Activated CD4-positive, alpha-beta T cell treated with anti-CD3 and anti-CD28 coated beads, Interleukin-2, Interleukin-6, amounts not matched to agents 100 ng/mL and 50 ng/mL, durations not matched to agents 16 hours and 8 hours (primary cell): ENCODE measurements at places on chromosomes 4 and X.

DNA sequence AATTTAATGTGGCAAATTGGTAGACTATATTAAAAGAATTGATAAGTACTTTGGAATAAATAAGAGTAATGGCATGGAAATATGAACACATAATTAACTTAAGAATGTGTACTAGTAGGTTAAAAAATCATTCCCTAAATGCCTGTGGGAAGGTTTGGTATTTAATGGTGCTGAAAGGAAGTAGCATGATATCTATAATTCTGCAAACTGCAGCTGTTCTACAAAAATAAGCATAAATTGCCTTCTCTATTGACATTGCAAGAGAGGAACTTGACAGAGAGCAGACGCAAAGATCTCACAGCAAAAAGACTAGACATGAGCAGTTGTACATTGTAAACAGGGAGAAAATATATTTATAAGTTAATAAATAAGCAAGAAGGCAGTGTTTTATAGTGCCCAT, 752.5 kb upstream of the PCDH10 start:
- DNase-seq: no peak

DNA sequence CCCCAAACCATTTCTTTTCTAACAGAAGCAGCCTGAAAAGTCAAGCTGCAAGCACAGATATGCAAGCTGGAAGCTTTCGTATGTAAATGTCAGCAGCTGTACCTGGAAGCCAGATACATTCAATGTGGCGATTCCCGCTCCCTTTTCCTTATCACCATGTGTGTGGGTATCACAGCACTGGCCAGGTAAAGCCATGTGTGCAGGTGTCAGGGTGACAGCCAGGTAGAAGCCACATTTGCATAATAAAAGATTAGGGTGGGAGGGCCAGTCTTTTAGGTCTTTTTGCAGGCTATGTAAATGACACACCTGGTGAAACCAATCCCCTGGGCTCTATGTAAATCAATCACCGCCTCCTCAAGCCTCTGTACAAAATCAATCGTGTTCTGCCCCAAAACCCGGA, 50.1 kb downstream of the RXFP1 start:
- DNase-seq: no peak

- DNase-seq: no peak
Observed at GRCh38 chr4:76373919-76374552, 46.9 kb downstream of the CCDC158 start.

GRCh38 chr4:41436419-41436818, 101.5 kb upstream of the LIMCH1 start:
- no peak for DNase-seq

- no peak for DNase-seq
Observed at GRCh38 chr4:102599455-102599854, 98.3 kb downstream of the NFKB1 start.
